Stimulated activated naive CD4-positive, alpha-beta T cell (primary cell): ENCODE measurements at places on chromosomes 16 and 17.
A peak's percentile ranks its signal among the peaks of the same experiment; 100 is the strongest.

DNA sequence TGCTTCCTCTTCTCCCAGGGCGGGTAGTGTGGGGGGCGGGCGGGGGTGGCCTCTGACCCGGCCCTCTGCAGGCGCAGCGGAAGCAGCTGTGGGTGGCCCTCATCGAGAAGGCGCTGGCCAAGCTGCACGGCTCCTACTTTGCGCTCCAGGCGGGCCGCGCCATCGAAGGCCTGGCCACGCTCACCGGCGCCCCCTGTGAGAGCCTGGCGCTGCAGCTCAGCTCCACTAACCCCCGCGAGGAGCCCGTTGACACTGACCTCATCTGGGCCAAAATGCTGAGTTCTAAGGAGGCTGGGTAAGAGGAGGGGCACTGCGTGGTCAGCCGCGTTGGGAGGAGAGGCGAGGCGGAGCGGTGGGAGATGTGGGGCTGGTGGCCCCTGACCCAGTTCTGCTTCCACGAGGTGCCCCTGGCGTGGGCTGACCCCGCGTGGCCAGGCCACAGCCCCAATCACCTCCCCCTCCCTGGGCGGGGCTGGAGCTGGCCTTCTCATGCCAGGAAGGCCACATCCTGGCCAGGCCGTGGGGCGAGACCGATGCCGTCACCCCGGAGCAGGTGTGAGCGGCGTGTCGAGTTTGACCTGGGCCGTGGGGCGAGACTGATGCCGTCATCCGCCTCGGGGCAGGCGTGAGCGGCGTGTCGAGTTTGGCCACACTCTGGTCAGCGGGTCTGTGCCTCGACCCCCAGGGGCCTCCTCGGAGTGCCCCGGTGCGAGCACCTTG is 10.5 kb upstream of the PRR35 start:
- DNase-seq, result no peak

- no peak for DNase-seq
Measured at GRCh38 chr16:89436366-89436765, 54.0 kb downstream of the ANKRD11 start.

DNA sequence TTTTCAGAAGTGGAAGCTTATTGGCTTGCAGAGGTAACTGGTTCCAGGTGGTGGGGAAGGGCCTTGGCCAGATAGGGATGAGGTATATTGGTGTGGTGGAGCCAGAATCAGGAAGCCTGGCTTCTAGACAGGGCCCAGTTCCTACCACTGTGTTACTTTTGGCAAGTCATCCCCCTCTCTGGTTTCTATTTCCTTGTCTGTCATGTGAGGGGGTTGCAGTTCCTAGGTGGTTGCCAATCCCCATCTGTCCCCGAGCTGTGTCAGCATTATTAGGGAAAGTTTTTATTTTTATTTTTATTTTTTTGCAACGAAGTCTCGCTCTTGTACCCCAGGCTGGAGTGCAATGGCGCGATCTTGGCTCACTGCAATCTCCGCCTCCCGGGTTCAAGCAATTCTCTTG is 3.0 kb downstream of the SMCR8 start:
- DNase-seq, result no peak

DNA sequence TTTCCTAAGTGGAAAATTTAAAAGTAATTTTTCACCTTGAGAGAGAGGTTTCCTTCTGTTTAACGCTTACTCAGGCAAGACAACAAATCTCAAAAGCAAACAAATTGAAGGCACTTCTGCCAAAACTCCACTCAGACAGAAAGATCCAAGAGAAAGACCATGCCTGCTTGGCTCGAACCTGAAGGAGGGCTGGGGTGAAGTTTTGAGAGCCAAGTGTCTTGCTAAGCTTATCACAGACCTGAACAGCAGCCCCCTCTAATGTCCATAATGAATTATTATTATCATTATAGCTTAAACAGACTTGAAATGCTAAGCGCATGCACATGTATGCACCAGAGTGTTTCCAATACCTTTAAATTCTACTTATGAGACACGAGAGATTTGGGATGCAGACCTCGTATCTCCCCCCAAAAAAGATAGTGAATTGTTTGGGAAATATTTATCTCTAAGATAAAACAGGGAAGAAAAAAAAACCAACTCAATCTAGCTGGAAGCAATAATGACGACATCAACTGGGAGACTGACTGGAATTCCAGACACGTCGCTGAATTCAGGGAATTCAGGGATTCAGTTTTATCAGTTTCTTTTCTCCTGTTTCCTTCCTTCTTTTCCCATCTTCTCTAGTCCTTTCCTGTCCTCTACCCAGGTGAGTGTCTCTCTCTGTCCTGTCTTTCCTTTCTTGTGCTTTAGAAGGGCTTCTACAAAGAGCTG is 473.2 kb downstream of the RBFOX1 start:
- no peak for DNase-seq

GRCh38 chr16:87484487-87485331 is 8.1 kb downstream of the ZCCHC14 start:
- no peak for DNase-seq

GRCh38 chr16:22265351-22265750 is 31.9 kb upstream of the POLR3E start:
- no peak for DNase-seq

GRCh38 chr17:50531428-50532025 is 1.0 kb upstream of the EPN3 start:
- no peak for DNase-seq

GRCh38 chr17:7280519-7281073 is 922 bp upstream of the SLC2A4 start:
- peak; percentile 80 for DNase-seq

- no peak for DNase-seq
Measured at GRCh38 chr17:63364944-63365343, 81.2 kb downstream of the CYB561 start.

- DNase-seq, result no peak
Measured at GRCh38 chr17:40158438-40159013, 18.2 kb downstream of the CASC3 start.

GRCh38 chr16:77496934-77497333 is 62.1 kb upstream of the ADAMTS18 start:
- no peak for DNase-seq
